ENCODE measurements at places on chromosomes 16 and 17. TPM values are rescaled to one million over a fixed set of nuclear protein-coding genes. Genes with fewer than 3 reads are reported as not detected.
A peak's percentile ranks its signal among the peaks of the same experiment; 100 is the strongest.

DNA sequence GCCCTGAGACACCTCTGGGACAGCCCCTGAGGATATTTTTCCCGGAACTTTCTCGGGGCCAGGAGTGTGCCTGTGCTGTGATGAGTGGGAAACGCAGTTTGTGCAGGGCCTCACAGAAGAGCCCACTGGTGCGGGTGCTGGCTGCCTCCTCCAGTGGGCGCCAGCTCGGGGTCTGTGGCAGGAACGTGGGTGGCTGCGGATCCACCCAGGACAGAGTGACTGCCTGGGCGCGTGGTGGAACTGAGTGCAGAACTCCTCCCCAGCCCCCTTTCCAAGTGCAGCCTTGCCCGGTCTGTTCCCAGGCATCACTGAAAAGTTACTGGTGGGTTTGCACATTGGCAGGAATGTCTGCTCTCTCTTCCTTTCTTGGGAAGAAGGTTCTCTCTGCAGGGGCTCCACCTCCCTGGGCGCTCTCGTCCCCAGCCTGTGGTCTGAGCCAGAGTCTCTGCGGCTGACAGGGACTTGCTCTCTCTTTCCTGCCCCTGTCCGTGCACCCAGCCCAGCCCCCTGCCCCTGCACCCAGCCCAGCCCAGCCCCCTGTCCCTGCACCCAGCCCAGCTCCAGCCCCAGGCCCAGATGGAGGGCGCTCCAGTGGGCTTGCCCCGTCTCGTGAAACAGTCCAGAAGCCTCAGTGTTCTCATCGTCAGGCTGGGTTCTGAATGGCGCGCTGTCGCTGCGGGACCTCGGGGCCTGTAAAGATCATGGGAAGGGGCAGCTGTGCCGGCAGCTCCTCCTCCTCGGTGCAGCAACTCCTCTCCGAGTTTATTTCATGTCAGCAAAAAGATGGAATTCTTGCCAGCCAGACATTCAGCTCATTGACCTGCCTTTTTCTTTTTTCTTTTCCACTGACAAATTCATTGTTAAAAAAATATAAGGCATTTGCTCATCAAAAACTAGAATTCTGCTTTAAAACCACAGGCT lies 117.5 kb downstream of the BANP start:
- DNase-seq: no peak

GRCh38 chr17:57892820-57893595 lies 43.2 kb upstream of the MRPS23 start:
- peak; percentile 86 for DNase-seq

DNA sequence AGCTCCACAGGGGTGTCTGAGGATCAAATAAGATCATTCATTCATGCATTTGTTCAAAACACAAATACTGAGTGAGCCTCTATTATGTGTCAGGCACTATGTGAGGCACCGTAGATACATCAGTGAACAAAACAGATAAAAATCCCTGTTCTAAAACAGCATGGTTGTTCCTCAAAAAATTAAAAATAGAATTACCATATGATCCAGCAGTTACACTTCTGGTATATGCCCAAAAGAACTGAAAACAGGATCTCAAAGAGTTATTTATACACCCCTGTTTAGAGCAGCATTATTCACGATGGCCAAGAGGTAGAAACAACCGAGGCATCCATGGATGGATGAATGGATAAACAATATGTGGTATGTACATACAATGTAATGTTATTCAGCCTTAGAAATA lies 15.4 kb downstream of the PIPOX start:
- no peak for DNase-seq

DNA sequence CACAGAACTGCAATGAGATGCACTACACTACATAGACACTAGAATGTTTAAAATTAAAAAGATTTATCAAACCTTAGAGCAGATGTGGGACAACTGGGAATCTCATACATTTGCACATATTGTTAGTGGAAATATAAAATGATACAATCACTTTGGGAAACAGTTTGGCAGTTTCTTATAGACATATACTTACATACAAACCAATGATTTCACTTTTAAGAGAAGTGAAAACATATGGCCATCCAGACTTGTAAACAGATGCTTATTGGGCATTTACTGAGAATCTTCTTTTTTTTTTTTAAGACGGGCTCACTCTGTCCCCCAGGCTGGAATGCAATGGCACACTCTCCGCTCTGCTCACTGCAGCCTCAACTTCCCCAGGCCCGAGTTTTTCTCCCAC lies 50.1 kb downstream of the AXIN2 start:
- no peak for DNase-seq

- no peak for DNase-seq
These were observed 36.7 kb upstream of the PIK3R6 start for GRCh38 chr17:8904201-8904600.

TSNAXIP1 gene
- polyA plus RNA-seq: 1.1 TPM

IGFBP4 gene
- polyA plus RNA-seq: 1,343 TPM

DNA sequence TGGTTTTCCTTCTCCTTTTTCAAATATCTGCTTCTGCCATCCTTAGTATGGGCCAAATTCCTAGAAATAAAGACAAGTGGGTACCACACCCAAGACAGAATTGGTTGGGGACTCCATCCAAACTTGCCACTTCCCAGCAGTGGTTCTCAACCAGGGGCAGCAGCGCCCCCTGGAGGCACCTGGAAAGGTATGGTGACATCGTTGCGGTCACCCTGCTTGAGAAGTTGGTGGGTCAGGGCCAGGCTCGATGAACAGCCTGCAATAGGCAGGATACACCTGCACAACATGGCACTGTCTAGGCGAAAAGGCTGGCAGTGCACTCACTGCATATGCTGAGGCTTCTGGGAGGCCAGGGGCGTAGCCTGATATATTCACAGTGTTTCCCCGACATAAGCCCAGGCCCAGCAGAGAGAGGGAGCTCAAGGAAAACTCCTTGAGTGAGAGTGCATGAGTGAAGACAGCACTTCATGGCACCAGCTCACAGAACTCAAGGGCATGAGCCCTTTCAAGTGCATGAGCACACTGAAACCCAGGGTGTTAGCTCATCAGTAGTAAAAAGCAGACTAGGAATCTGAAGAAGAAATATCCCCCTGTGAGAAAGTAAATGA lies 57.7 kb downstream of the CMC2 start:
- DNase-seq: no peak

GRCh38 chr17:68328676-68329075 lies 37.4 kb downstream of the ARSG start:
- no peak for DNase-seq

- no peak for DNase-seq
These were observed 1251.2 kb upstream of the CDH8 start for GRCh38 chr16:63287401-63287800.

TEFM gene
- 10.6 TPM for polyA plus RNA-seq

DNA sequence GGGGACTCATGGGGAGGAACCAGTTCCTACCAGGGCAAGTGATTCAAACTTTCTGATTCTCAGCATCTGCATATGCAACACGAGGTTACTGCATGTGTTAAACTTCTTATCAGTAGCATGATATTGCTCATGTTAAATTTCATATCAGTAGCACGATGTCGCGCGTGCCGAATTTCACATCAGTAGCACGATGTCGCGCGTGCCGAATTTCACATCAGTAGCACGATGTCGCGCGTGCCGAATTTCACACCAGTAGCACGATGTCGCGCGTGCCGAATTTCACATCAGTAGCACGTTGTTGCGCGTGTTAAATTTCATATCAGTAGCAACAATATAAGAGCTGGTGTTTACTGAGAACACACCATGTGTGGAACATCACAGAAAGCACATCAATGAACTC lies 221.6 kb downstream of the GSG1L start:
- no peak for DNase-seq

- DNase-seq: no peak
These were observed 72.1 kb upstream of the TNRC6C start for GRCh38 chr17:77886387-77886728.

PTGES3L gene
- polyA plus RNA-seq: 1.8 TPM

GRCh38 chr16:66580605-66581209 lies 1.4 kb downstream of the CMTM2 start:
- DNase-seq: peak; percentile 53

DNA sequence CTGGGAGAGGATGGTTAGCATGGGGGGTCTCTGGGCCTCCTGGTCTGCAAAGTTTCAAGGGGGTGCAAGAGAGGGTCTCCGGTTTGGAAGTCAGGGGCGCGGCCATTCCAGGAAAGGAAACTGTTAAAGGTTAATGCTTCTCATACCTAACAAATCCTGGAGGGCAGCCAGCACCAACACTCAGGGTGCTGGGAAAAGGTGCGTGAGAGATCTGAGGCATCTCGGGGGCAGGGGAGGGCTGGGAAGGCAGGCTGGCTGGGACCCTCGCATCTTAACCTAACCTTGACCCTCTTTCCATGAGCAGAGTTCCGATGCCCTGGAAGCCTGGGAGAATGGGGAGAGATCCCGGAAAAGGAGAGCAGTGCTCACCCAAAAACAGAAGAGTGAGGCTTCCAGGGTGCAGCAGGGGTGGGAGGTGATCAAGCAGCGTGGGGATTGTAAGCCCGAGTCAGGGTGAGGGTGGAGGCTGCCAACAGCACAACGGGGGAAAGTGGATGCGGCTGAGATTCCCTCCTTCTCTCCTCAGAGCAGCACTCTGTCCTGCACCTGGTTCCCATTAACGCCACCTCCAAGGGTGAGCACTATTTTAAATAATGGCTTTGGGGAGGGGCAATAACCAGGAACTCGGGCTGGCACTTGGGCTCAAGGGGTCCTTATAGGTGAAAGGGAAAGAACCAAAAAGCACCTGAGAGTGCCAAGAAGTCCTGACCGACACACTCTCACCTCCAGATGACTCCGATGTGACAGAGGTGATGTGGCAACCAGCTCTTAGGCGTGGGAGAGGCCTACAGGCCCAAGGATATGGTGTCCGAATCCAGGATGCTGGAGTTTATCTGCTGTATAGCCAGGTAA lies 996 bp downstream of the TNFSF13 start:
- DNase-seq: no peak

DNA sequence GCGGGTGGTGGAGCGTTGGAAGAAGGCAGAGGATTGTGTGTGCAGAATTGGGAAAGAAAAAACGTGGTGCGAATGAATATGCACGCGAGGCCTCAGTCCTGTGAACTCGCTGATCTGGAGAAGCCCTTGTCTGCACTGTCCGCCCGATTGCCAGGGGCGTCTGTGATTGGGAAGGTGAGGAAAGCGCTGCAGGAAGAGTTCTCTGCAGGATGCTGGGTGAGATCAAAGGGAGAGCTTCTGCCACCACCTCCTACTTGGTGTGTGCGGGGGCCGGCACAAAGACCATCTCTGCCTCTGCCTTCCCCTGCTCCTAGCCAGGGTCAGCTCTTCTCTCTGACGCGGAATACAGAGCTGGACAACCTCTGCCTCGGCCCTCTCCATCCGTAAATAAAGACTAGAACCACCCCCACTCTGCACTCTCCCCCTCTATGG lies 841 bp upstream of the RAB5C start:
- DNase-seq: no peak

ZFPM1 gene
- polyA plus RNA-seq: 0.20 TPM

- DNase-seq: no peak
These were observed 78.6 kb upstream of the CREBBP start for GRCh38 chr16:3959148-3959547.

DCUN1D3 gene
- 12.0 TPM for polyA plus RNA-seq

DNA sequence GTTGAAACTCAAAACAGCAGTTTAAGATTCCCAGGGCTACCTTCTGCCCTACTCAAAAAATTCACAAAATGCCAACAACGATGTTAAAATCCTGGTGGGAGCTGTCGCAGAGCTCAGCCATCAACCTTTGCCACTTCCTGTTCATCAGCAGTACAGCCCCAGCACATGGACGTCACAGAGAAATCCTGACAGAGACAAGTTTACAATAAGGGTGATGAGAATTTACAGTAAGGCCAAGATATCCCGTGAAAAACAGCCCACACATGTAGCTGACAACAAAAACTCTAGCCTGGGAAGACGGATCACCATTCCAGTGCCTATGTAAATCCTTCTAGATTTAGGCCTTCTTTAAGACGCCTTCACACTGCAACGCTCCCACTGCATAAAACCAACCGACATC lies 18.8 kb downstream of the USP22 start:
- DNase-seq: no peak

MPP3 gene
- 4.5 TPM for polyA plus RNA-seq

- DNase-seq: no peak
These were observed 55.8 kb downstream of the ZFHX3 start for GRCh38 chr16:72992142-72992601.

DNA sequence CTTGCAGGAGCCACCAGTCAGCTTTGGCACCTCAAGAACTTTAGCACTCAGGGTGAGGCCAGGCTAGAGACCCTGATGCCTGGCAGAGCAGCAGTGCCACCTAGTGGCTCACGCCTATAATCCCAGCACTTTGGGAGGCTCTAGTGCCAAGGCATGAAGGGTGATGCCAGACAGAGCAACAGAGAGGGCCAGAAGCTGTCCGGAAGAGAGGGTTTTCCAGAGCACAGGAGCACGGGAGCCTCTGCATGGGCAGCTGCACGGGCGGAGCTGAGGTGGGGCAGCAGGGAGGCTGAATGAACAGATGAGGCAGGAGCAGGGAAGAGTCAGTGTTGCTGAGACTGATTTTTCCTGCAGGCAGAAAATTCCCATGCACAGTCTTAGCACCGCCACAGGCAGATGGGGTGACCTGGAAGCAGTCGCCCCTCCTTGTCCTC lies 38.9 kb downstream of the MYH3 start:
- DNase-seq: peak; percentile 18

GRCh38 chr17:18380471-18381157 lies 3.0 kb downstream of the EVPLL start:
- DNase-seq: no peak

DNA sequence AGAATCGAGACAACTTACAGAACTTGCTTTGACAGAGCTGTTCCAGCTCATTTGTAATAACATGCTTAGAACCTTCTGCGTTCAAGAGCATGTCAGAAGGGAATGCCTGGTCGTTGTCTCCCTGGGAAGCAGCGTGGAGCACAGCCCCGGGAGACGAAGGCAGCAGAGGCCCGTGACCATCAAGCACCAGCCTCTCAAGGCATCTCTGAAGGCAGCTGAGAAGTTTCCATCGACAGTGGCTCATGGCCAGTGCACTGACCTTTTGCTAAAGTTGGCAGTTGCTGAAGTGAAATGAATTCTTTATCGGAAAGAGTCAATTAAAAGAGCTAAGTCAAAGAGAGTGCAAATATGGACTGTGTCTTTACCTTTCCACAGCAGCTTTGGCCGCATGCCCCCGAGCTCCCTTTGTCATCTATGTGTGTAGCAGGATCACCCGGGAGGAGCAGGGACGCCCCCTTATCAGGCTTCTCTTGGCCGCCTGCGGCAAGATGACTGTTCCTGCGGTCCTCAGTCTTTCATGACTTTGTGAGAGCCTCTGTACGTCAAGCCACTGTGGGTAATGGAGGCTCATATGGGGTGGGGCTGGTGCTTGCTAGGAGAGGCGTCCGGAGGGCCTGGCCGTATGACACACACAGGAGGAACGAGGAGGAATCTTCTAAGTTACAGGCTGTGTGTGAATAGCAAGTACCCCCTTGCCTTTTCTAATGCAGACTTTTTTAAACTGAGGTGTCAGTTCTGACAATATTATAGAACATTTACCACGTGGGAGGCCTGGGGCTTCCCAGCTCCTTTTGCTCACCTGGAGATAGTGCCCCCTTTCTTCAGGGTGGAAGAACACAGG lies 54.2 kb downstream of the LDHD start:
- no peak for DNase-seq
